ENCODE measurements at places on chromosomes 3 and 15.
A peak's percentile ranks its signal among the peaks of the same experiment; 100 is the strongest.

- DNase-seq: no peak
Observed at GRCh38 chr3:18680758-18681157, 255.6 kb upstream of the SATB1 start.

- DNase-seq: no peak
Observed at GRCh38 chr3:150005243-150006112, 34.8 kb upstream of the PFN2 start.

DNA sequence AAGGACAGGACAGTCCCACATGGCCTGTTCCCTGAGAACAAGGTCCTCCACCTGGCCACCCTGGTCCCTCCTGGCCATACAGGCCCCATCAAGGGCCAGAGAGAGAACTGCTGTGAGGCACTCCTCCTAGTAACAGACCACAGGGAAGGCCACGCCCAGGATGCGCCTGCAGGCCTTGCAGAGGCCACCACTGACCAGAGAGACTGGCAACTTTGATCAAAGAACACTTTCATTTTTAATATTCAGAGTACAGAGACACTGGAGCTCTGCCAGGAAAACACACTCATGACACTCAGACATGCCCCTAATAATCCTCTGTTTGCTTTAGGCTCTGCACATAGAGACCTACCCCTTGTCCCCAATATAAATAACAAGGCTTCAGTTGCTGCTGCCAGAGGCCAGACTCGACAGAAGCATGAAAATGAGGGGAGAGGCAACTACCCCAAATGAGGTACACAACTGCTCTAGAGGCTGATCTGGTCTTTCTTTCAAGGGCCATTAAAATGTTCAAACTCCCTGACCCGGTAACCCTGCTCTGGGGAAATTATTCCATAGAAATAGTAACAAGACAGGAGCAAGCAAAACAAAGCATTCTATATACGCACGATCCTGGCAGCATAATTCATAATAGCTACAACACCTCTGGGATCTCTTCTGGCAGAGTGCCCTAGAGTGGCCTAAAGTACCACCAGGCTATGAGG is 44.8 kb downstream of the CCDC12 start:
- DNase-seq: peak; percentile 47

DNA sequence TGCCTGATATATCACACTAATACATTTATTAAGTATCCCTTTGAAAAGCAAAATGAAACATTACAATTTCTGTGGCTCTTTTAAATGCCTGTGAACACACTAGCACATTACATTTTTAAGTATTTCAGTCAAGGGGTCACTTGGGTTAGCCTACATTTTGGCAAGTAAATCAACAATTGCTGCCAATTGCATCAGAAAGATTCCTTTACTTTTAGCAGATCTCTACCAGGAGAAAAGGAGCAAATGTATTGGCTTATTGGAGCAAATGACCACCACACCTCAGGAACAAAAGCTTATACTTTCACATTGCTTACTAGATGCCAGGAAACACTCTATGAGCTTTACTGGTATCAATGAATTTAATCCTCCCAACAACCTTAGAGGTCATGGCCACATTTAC is 947.1 kb downstream of the FHIT start:
- no peak for DNase-seq

GRCh38 chr3:4271834-4272233 is 31.3 kb upstream of the SETMAR start:
- no peak for DNase-seq

DNA sequence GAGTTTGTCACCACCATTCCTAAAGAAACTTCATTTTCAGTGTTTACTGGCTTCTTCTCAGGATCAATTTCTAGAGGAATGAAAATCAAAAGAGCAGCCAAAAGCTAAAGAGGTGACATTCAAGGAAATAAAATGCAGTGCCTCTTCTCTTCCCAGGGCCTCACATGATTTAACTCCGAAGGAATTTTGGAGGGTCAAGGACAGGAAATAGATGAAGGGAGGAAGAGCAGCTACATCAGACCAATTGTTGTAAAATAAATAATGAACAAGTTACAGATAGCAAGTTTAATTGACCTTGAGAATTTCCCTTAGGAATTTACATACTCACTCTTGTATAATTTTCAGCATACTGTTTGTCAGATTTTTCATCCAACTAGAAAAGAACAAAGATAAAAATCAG is 78.1 kb downstream of the LRRFIP2 start:
- DNase-seq: no peak

DNA sequence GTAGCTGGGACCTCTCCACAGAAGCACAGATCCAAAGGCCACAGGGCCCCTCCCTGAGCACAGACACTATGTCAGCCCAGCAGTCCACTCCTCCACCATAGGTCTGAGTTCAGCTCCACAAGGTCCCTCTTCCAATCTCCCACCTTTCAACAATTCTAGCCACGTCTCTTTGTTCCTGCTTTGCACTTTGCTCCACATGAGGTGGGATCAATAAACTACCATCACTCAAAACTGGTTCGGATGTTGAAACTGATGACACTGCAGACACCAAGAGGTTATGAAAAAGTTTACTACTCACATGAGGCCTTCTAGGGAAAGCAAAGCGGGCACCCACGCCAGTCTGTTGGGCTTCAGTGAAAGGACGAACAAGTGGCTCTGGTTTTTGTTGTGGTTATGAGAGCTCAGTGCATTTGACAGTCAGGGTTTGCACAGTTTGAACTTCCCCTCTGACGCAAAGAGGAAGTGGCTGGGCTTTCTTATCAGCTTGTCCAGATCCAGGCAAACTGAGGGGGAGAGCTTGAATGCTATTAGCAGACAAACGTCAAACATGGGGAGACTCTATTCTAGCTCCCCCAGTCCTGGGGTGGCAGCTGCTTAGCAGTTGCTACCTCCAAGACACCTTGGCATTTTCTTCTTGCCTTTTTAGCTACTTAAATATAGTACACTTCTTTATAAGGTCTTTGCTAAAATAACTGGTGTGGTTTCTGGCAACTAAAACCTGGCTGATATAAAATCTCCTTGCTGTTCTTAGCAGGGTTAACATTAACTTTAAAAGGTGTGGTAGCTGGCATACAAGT is 37.8 kb downstream of the ZNF445 start:
- DNase-seq: peak; percentile 72
